ENCODE measurements at places on chromosomes 1 and 21.

DNA sequence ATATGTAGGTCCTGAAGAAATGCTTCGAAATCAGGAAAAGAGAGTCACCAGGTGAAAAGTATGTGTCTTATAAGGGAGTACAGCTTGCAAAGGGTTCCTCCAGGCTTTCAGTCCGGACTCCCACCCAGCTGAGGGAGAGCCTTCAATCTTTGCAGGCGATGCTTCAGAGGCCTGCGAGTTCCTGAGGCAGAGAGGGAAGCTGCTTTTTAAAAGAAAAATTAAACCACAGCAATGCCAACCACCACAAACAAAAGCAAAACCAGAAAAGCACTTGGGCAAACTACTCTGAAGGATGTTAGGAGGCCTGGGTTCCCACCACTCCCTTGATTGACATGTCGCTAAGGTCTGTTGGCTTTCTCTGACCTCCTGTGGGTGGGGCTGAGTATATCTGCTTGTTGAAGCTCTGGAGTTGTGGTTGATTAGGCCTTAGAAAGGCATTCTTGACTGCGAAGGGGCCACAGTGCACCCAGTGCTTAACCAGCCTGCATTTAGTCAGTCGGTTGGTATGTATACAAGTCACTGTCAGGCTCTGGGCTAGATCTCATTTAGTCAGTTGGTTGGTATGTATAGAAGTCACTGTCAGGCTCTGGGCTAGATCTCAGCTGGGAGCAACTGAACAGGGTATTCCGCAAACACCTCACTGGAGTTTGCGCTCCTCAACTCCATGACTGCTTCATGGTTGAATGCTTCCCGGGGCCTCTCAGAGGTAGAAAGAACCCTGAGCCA lies 1.2 kb downstream of the NIPAL3 start:
- peak overlapping the region; percentile 88 for H3K4me3 ChIP-seq
- H3K27ac ChIP-seq, result no peak overlapping the region

- no peak overlapping the region for H3K4me3 ChIP-seq
- peaks cover 2% of the 10 kb centered on the region for H3K4me1 ChIP-seq
These were observed 116.9 kb downstream of the BEND5 start for GRCh38 chr1:48659801-48660200.

DNA sequence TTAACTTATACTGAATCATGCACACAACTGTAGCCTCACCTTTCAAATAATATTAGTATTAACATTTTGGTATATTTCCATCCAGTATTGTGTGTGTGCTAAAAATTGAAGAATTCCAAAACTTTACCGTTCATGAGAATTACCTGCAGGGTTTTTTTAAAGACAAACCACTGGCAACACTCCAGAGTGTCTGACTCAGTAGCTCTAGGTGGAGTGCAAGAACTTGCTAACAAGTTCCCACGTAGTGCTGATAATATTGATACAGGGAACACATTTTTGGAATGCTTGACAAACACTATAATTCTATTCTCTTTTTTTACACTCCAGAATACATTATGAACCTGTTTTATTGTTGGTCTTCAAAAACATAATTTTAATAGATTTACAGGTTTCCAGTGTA lies 27.7 kb upstream of the SLC5A9 start:
- H3K4me3 ChIP-seq, result no peak overlapping the region
- H3K27me3 ChIP-seq, result peaks cover 18% of the 10 kb centered on the region
- H3K36me3 ChIP-seq, result no peaks in the 10 kb centered on the region
- no peaks in the 10 kb centered on the region for H3K4me1 ChIP-seq

DNA sequence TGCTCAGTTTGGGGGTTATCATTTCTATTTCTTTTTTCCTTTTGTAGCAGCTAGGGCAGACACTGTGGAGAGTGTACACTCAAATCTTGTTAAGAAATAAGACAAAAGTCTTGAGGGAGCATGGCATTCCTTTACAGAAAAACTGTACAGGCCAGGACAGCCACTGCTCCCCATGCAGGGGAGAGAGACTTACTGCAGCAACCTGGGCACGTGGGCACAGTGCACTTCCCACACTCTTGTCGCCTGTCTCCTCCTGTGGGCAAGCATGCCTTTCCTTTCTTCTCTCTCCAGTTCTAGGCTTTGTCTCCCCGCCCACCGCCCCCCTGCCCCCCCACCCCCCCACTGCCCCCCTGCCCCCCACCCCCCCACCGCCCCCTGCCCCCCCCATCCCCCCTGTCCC lies 51.9 kb downstream of the PHC2 start:
- H3K36me3 ChIP-seq, result no peaks in the 10 kb centered on the region
- peak overlapping the region; percentile 77 for H3K27ac ChIP-seq
- H3K4me1 ChIP-seq, result peaks cover 77% of the 10 kb centered on the region
- no peaks in the 10 kb centered on the region for H3K27me3 ChIP-seq

GRCh38 chr1:69994241-69994640 lies 211.1 kb downstream of the LRRC40 start:
- no peak overlapping the region for H3K27ac ChIP-seq
- no peaks in the 10 kb centered on the region for H3K36me3 ChIP-seq
- no peaks in the 10 kb centered on the region for H3K4me1 ChIP-seq
- no peak overlapping the region for H3K4me3 ChIP-seq
- H3K27me3 ChIP-seq, result no peaks in the 10 kb centered on the region
- DNase-seq, result no peak

- no peaks in the 10 kb centered on the region for H3K27me3 ChIP-seq
- no peak for DNase-seq
- no peak overlapping the region for H3K27ac ChIP-seq
- H3K36me3 ChIP-seq, result no peaks in the 10 kb centered on the region
These were observed 78.7 kb downstream of the TYW3 start for GRCh38 chr1:74811436-74812179.

GRCh38 chr1:224170748-224171478 lies 12.1 kb upstream of the DEGS1 start:
- no peak overlapping the region for H3K4me3 ChIP-seq
- H3K36me3 ChIP-seq, result no peaks in the 10 kb centered on the region
- no peak overlapping the region for H3K27ac ChIP-seq
- DNase-seq, result no peak
- no peaks in the 10 kb centered on the region for H3K27me3 ChIP-seq
- peaks cover 18% of the 10 kb centered on the region for H3K4me1 ChIP-seq

- no peaks in the 10 kb centered on the region for H3K36me3 ChIP-seq
- H3K27me3 ChIP-seq, result no peaks in the 10 kb centered on the region
These were observed 27.0 kb upstream of the NID1 start for GRCh38 chr1:236091933-236092318.

- H3K27ac ChIP-seq, result no peak overlapping the region
- DNase-seq, result no peak
- no peak overlapping the region for H3K4me3 ChIP-seq
- no peaks in the 10 kb centered on the region for H3K4me1 ChIP-seq
These were observed 79.6 kb downstream of the ATP1B1 start for GRCh38 chr1:169186106-169186505.

DNA sequence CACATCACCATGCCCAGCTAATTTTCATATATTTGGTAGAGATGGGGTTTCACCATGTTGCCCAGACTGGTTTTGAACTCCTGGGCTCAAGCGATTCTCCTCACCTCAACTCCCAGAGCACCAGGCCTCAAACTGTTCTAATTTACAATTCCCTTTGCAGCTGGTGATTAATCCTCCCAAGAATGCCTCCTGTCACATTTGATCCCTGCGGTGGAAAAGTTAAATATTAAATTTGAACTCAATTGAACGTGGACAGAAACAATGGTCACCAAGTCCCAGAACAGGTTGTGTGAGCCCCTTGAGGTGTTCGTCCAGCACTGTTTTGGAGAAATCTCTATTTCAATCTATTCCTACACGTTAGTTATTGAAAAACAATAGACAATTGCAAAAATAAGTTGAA lies 2.0 kb upstream of the ANKRD35 start:
- no peaks in the 10 kb centered on the region for H3K36me3 ChIP-seq
- DNase-seq, result no peak
- no peak overlapping the region for H3K4me3 ChIP-seq
- no peak overlapping the region for H3K27ac ChIP-seq
- H3K4me1 ChIP-seq, result peaks cover 58% of the 10 kb centered on the region
- H3K27me3 ChIP-seq, result no peaks in the 10 kb centered on the region

GRCh38 chr1:178048426-178048825 lies 45.5 kb upstream of the RASAL2 start:
- no peak overlapping the region for H3K27ac ChIP-seq
- no peaks in the 10 kb centered on the region for H3K27me3 ChIP-seq
- no peaks in the 10 kb centered on the region for H3K36me3 ChIP-seq
- no peak overlapping the region for H3K4me3 ChIP-seq
- H3K4me1 ChIP-seq, result peaks cover 24% of the 10 kb centered on the region

- no peak overlapping the region for H3K4me3 ChIP-seq
- no peaks in the 10 kb centered on the region for H3K36me3 ChIP-seq
- no peaks in the 10 kb centered on the region for H3K4me1 ChIP-seq
- no peaks in the 10 kb centered on the region for H3K27me3 ChIP-seq
- DNase-seq, result no peak
- H3K27ac ChIP-seq, result no peak overlapping the region
These were observed 330.9 kb downstream of the CHRM3 start for GRCh38 chr1:239717097-239717917.

DNA sequence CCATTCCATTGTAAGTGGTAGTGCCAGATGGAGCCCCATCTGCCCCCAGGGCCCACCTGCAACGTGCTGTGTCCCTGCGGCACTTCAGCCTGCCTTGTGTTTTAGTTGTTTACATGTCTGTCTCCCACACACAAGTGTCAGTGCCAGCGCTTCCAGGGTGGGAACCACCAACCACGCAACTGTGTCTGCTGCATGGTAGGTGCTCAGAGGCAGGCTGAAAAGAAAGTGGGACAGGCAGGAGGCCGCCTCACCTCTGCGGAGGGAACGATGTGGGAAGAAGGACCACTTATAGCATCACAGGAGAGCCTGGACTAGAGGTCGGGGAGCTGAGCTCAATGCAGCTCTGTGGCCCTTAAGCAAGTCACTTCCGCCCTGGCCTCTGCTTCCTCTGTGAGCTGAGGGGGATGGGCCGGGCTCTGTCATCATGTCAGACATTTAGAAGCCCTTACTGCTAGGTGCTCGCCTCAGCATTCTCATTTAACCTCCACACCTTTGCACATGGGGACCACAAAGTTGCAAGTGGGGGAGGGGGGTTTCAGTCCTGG lies 17.9 kb downstream of the SLC9A1 start:
- H3K4me1 ChIP-seq, result peaks cover 97% of the 10 kb centered on the region
- no peaks in the 10 kb centered on the region for H3K36me3 ChIP-seq
- DNase-seq, result peak; percentile 67
- no peak overlapping the region for H3K4me3 ChIP-seq

- H3K36me3 ChIP-seq, result no peaks in the 10 kb centered on the region
- no peaks in the 10 kb centered on the region for H3K4me1 ChIP-seq
- H3K4me3 ChIP-seq, result no peak overlapping the region
- DNase-seq, result peak; percentile 72
- H3K27ac ChIP-seq, result no peak overlapping the region
These were observed 10.6 kb downstream of the AVPR1B start for GRCh38 chr1:206106328-206107167.

- DNase-seq, result no peak
- H3K4me3 ChIP-seq, result no peak overlapping the region
- no peak overlapping the region for H3K27ac ChIP-seq
- H3K36me3 ChIP-seq, result no peaks in the 10 kb centered on the region
These were observed 26.8 kb upstream of the BACH1 start for GRCh38 chr21:29271927-29272333.

DNA sequence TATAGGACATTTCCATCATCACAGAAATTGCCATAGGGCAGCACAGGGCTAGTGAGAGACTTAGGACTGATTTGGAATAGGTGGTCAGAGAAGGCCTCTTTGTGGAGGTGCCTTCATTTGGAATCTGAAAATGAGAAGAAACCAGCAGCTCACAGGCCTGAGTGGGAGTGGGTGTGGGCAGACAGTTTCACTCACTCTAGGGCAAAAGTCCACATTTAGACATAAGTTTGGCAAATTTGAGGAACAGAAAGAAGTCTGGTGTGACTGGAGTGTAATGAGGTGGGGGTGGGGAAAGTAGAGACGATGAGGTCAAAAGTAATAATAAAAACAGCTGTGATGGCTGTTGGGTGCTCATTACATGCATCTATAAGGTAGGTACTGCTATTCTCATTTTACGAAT lies 22.4 kb upstream of the BCAR3 start:
- DNase-seq, result no peak
- no peak overlapping the region for H3K27ac ChIP-seq
- peaks cover 42% of the 10 kb centered on the region for H3K4me1 ChIP-seq

DNA sequence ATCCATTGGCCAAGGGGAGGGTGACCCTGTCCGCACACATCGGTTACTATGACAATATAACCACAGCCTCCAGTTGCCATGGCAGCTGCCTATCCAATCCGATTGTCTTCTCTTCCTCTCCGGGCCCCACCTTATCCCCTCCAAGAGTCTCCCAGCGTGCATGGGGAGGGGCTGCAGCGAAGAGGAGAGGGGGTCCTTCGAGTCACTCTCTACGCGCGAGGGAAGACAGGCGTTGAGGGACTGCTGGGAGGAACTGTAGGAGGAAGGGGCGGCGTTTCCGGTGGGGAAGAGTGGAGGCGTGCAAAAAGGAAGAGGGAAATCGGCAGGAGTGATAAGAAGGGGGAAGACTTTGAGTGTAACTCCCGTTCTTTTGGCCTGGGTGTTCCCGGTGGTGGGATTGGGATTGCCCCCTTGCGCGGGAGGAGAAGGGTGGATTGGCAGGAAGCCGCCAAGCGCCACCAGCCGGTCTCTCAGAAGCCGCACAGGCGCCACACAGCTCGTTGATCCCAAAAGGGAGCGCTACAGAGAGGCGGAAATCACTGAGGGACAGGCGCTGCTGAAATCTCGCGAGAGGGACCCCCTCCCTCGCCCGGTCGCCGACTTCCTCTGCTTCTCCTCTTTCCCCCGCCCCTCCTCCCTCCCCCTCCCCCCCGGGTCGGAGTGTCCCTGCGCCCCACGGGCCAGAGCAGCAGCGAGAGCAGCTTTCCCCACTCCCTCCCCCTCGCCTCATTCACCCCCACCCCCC lies 384 bp upstream of the SMG7 start:
- H3K36me3 ChIP-seq, result no peaks in the 10 kb centered on the region
- H3K4me3 ChIP-seq, result peak overlapping the region; percentile 98
- H3K27ac ChIP-seq, result peak overlapping the region; percentile 99
- H3K27me3 ChIP-seq, result no peaks in the 10 kb centered on the region
- peak; percentile 99 for DNase-seq
- peaks cover 61% of the 10 kb centered on the region for H3K4me1 ChIP-seq

DNA sequence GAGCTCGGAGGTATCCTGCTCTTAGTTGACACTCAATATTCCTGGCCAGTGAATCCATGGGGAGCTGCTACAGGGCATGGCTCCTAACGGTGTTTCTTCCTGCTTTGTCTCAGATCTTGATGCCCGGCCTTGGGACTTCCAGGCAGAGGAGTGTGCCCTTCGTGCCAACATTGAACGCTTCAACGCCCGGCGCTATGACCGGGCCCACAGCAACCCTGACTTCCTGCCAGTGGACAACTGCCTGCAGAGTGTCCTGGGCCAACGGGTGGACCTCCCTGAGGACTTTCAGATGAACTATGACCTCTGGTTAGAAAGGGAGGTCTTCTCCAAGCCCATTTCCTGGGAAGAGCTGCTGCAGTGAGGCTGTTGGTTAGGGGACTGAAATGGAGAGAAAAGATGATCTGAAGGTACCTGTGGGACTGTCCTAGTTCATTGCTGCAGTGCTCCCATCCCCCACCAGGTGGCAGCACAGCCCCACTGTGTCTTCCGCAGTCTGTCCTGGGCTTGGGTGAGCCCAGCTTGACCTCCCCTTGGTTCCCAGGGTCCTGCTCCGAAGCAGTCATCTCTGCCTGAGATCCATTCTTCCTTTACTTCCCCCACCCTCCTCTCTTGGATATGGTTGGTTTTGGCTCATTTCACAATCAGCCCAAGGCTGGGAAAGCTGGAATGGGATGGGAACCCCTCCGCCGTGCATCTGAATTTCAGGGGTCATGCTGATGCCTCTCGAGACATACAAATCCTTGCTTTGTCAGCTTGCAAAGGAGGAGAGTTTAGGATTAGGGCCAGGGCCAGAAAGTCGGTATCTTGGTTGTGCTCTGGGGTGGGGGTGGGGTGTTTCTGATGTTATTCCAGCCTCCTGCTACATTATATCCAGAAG lies 16.7 kb downstream of the ALX3 start:
- DNase-seq, result peak; percentile 71
- H3K27me3 ChIP-seq, result no peaks in the 10 kb centered on the region
- H3K36me3 ChIP-seq, result peaks cover 88% of the 10 kb centered on the region
- H3K4me1 ChIP-seq, result peaks cover 55% of the 10 kb centered on the region
- no peak overlapping the region for H3K27ac ChIP-seq
